Fibroblast of skin of left quadriceps (primary cell): ENCODE measurements at places on chromosomes 16 and 17.

GRCh38 chr17:57810721-57811637, 38.9 kb downstream of the MRPS23 start:
- DNase-seq = peak; percentile 25

GRCh38 chr17:83071966-83072562, 7.3 kb upstream of the METRNL start:
- no peak for DNase-seq

DNA sequence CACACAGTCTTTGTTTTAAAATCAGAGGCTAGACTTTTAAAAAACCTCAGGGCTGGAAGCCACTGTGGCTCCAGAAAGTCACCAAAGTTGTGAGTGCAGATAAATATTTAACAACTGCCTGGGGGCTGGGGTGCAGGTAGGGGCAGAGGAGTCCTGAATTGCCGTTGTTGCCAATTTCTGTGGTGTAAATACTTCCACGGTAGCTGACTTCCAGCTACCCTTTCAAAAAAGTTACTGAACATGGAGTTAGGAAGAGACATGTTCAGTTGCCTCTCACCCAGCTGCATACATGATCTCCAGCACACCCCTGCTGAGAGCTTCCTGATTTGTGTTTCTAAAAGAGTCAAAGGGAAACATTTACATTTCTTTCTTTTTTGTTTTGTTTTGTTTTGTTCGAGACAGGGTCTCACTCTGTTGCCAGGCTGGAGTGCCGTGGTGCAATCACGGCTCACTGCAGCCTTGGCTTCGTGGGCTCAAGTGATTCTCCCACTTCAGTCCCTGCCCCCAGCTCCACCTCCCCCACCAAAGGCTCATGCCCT, 58.7 kb downstream of the PLXDC1 start:
- no peak for DNase-seq

DNA sequence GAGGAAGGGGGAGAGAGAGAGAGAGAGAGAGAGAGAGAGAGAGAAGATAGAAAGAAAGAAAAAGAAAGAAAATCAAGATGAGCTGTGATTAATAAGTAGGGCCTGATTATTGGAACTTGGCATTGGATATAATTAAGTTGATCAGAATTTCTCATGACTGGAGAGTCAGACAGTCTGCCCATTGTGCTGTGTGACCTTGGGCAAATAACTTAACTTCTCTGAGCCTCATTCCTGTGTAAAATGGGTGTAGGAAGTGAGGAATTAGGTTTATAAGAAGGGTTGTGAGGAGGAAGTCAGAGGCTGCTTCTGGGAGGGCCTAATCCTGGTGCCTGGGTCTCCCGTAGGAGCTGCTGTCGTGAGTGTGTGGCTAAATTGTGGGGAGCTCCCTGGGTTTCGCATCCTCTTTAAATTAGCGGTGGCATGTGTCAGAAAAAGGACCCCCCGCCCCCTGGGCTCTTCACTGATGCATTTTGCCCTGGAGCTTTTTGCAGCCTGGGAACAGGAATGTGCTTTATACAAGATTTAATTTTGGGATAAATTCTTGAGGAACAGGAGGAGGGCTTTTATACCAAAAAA, 76.0 kb downstream of the CMIP start:
- no peak for DNase-seq

GRCh38 chr16:85621698-85622428, 8.7 kb downstream of the GSE1 start:
- no peak for DNase-seq

DNA sequence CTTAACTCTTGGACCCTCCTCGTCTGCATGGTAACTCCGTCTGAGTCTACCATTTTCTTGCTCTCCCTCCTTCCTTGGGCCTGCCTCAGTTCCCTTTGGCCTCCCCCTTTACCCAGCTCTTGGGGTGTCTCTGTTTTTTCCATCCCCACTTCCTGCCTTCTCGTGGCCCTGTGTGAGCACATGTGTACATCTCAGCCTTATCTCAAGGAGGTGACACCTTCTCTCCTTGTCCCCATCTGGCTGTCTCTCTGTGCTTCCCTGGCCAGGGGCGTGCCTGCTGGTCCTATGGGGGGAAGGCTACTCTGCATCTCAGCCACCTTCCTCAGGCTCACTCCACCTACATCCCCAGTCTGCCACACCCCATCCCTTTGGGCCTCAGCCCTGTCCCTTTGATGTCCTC, 6.6 kb downstream of the CTF1 start:
- no peak for DNase-seq

DNA sequence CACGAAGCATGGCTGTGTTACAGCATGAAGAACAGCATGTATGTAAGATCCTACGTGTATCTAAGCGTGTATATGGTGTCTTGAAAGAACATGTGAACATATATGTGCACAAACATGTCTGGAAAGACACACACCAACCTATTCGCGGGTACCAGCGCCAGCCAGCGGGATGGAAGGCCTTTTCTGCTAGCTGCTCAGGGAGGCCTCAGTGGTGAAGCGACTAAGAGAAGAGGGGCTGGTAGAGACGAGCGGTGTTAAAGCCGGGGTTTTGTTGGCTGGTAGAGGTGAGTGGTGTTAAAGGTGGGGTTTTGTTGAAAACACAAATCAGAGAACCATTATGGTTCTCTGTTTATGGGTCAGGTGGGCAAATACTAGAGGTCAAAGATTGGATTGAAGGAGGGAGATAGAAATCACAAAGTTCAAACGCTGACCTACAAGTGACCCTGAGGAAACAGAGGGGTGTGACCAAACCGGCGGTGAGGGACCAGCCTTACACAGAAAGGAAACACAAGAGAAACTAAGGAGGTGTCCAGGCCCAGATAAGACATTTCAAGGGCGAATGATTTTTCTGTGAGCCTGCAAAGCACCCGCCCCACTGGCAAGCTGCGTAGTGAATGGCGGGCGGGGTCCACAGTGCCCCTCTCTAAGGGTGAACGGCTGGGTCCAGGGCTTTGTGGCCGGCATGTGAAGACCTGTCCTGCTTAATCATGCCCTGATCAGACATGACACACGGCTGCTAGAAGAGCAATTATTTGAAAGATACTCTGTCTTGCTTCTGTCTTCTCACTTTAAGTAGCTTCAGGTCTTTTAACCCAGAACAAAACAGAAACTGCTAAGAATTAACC, 8.1 kb downstream of the ZCCHC14 start:
- no peak for DNase-seq

DNA sequence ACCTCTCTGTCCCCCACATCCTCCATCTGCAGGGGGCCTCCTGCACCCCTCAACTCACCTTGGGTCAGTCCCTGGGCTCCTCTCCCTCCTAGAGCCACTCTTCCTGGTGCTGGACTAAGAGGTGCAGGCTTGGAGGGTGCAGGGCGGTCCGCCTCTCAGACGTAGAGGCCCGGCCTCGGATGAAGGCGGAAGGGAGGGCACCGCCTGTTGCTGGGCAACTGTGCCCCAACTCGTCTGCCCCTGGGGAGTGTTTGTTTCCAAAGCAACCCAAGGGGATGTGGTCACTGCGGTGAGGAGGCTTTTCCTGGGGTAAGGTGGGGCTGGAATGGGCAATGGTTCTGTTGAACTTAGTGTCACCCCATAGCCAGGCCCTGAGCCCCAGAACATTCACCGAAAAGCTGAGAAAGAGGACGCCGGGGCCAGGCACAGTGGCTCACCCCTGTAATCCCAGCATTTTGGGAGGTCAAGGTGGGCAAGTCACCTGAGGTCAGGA, at the start of gene C16orf54:
C16orf54 (minus strand) TSS at position 138 of the 493 bp plus-strand sequence. CDS start 1,039 bp downstream, outside the sequence.
- DNase-seq = no peak

DNA sequence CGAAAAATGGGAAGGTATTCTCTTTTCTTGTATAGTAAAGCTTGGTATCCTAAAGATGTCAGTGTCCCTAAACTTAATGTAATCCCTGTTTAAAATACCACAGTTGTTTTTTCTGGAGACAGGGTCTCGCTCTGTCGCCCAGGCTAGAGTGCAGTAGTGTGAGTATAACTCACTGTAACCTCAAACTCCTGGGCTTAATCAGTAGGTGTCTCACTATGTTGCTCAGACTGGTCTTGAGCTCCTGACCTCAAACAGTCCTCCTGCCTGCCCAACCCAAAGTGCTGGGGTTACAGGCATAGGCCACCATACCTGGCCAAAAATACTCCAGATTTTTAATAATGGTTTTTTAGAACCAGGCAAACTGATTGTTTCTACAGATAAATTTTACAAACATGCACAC, 8.2 kb downstream of the DCAF7 start:
- no peak for DNase-seq

- DNase-seq = no peak
These were observed 2.5 kb downstream of the MSRB1 start for GRCh38 chr16:1940273-1941161.

DNA sequence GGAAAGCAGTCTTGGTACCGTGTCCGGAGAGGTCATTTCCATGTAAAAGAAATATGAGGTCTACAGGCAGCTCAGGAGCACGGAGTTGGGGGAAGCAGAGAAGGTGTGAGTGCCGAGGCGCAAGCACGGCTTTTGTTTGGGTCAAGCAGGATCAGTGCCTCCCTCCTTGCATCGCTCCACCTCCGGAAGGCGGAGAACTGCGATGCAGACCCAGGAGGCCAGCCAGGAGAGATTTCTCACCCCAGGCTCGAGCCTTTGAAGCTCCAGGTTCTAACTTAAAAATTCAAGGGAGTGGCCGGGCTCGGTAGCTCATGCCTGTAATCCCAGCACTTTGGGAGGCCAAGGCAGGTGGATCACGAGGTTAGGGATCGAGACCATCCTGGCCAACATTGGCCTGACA, 25.0 kb downstream of the NAA60 start:
- no peak for DNase-seq

DNA sequence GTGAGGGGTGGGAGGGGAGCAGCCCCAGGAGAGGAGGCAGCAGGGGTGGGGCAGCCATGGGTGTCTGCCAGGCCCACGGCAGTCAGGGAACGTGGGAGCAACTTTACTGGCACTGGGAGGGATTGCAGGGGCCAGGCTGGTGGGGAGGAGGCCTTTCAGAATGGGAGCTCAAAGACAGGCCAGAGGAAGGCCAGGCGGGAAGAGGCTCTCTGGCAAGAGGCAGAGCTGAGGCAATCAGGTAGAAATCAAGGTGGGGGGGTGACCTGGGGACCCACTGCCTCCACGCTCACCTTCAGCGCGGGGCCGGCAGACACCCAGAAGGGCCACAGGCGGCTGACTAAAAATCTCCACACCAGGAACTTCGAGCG, 11.9 kb upstream of the GSE1 start:
- no peak for DNase-seq

DNA sequence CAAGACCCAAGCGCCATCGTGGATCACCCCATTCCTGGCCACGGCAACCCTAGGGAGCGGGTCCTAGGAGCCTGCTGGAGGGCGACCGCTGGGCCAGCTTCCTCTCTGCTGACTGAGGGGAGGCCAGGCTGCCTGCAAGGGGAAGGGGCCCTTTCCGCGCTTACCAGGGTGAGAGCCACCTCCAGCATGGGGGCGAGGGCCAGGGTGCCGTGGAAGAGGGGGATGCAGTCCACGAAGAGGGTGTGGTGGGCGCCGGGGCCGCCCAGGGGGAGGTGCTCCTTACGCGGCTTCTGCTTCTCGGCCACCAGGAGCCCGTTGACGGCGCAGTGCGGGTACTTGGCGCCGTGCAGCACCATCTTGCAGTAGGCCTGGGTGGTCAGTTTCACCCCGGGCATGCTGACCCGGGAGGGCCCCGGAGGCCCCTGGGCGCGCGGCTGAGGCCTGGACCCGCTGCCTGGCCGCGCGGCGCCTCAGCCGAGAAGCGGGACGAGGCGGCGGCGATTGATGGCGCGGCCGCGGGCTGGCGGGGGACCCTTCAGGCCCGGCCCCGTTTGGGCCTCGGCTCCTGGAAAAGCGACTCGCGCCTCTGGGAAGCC, 345 bp downstream of the EMC8 start:
- DNase-seq = no peak

- no peak for DNase-seq
These were observed 124.8 kb downstream of the NTN1 start for GRCh38 chr17:9146064-9146463.
